CD4-positive, alpha-beta T cell (primary cell): ENCODE measurements at places on chromosomes 7 and 10. TPM values are rescaled to one million over a fixed set of nuclear protein-coding genes. Genes with fewer than 3 reads are reported as not detected.

GRCh38 chr10:126268013-126268920 is 120.0 kb downstream of the ADAM12 start:
- no peaks in the 10 kb centered on the region for H3K27me3 ChIP-seq
- H3K27ac ChIP-seq, result no peak overlapping the region
- no peaks in the 10 kb centered on the region for H3K36me3 ChIP-seq
- H3K4me1 ChIP-seq, result no peaks in the 10 kb centered on the region

DNA sequence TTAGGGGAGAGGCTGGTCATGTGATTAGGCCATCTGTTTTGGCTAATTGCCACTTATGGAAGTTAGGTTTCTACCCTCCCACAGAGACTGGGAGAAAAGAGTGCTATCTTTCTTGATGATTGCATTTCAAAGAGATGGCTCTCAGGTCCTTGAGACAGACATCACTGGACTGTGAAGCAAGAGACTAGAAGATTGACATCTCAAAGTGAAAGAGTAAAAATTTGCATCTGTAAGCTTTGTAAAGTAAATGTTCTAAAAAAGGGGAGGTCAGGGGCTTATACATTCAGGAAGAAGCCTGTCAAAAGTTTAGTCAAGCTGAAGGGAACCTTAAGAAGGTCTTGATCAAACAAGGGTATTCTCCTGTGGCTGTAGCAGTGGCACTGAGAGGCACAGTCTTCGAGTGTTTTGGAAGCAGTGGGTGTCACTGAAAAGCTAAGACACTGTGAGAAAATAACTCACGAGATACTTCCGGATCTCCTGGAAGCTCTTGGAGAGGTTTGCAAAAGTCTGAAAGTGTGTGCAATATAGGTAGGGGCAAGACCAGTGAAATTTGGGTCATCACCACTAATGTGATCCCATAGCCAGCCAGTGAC is 342.1 kb downstream of the PHF14 start:
- H3K27me3 ChIP-seq, result no peaks in the 10 kb centered on the region
- H3K36me3 ChIP-seq, result no peaks in the 10 kb centered on the region
- H3K27ac ChIP-seq, result no peak overlapping the region
- H3K4me1 ChIP-seq, result no peaks in the 10 kb centered on the region
- H3K4me3 ChIP-seq, result no peak overlapping the region

DNA sequence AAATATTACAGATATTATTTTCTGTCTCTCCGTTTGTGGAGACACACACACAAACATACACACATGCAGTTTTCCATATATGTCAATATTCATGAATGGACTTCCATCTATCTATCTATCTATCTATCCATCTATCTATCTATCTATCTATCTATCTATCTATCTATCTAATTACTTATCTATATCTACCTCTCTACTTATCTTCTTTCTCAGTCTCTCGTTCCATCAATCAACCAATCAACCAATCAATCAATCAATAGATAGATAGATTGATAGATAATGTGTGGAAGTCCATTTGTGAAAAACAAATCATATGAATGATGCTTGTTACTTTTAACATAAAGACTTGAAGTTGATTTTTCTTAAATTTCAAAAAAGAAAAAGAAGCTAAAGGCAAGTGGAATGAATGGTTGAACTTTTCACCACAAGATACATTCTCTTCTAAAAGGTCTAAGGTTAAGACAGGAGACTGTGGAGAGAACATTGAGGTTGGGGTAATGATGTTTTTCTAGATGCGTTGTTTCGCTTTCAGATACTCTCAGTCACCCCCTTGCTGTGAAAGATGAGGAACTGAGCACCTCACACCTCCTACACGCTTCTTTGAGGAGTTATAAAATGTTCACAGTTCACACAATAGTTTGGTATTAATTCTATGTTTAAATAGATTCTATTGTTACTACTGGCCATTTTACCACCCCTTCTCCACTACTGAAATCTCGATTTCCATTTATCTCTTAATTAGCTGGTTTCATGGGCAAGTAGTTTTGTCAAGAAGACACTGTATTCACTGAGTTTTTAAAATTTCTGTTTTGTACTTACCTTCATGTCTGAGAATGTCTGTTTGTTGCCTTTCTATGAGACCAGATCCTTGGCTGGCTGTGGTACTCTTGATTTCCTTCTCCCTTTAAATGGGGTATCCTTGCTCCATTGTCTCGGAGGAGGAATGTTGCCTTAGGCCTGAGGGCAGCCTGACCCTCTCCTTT is 114.1 kb downstream of the EMX2 start:
- no peak overlapping the region for H3K27ac ChIP-seq
- no peaks in the 10 kb centered on the region for H3K27me3 ChIP-seq
- DNase-seq, result no peak

DNA sequence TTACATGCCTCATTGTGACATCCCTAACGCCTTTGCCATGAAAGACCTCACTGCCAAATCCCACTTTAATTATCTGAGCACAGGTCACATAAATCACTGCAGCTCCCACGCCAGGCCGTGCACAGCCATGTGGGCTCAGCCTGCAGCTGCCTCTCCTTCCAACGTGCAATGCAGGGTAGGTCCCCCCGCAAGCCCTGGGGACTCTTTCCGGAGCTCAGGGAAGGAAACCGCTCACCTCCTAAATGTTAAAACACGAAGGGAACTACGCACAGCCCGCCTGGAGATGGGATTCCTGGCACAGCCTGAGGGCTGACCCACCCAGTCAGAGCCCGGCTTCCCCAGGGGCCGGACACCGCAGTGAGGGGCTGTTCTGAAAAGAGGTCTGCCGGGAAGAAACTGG is 128.0 kb downstream of the MAD1L1 start:
- H3K36me3 ChIP-seq, result no peaks in the 10 kb centered on the region
- no peak overlapping the region for H3K27ac ChIP-seq
- no peak for DNase-seq
- no peak overlapping the region for H3K4me3 ChIP-seq

GRCh38 chr10:102421757-102422512 is 1.3 kb downstream of the FBXL15 start:
- H3K4me3 ChIP-seq, result peak overlapping the region; percentile 83
- peaks cover 9% of the 10 kb centered on the region for H3K27me3 ChIP-seq
- H3K27ac ChIP-seq, result peak overlapping the region; percentile 68
- H3K4me1 ChIP-seq, result peaks cover 47% of the 10 kb centered on the region

GRCh38 chr10:25875556-25876165 is 58.4 kb upstream of the MYO3A start:
- H3K4me1 ChIP-seq, result no peaks in the 10 kb centered on the region
- H3K4me3 ChIP-seq, result no peak overlapping the region
- no peak overlapping the region for H3K27ac ChIP-seq
- peak; percentile 66 for DNase-seq
- no peaks in the 10 kb centered on the region for H3K27me3 ChIP-seq

DNA sequence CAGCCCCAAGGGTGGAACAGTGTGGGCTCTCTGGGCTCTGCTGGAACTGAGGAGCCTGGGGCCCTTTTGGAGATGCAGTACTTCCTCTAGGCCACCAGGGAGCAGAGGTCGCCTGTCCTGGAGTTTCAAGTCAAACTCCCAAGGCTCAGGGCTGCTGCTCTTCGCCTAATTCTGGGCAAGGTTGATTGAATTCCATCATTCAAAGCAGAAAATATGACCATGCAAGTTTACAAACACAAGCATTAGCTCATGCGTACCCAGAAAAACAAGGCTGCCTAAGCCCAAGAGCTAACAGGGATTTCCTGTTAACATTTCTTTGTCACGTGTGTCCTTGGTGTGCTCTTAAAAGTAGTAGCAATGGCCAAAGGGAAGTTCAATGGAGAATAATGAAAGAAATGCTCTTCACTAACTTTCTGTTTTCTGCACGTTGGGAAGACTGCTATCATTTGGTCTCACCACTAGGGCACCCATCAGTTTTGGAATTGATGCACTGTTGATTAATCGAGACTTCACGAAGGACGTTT is 20.1 kb downstream of the LDB3 start:
- no peaks in the 10 kb centered on the region for H3K36me3 ChIP-seq
- H3K4me1 ChIP-seq, result peaks cover 6% of the 10 kb centered on the region
- no peak overlapping the region for H3K4me3 ChIP-seq

GRCh38 chr7:113087071-113087998 is 708 bp upstream of the GPR85 start:
- H3K4me3 ChIP-seq, result no peak overlapping the region
- DNase-seq, result no peak
- H3K4me1 ChIP-seq, result peaks cover 10% of the 10 kb centered on the region

- no peaks in the 10 kb centered on the region for H3K27me3 ChIP-seq
These were observed 1.5 kb upstream of the ATP6V0A4 start for GRCh38 chr7:138799336-138800000.

DNA sequence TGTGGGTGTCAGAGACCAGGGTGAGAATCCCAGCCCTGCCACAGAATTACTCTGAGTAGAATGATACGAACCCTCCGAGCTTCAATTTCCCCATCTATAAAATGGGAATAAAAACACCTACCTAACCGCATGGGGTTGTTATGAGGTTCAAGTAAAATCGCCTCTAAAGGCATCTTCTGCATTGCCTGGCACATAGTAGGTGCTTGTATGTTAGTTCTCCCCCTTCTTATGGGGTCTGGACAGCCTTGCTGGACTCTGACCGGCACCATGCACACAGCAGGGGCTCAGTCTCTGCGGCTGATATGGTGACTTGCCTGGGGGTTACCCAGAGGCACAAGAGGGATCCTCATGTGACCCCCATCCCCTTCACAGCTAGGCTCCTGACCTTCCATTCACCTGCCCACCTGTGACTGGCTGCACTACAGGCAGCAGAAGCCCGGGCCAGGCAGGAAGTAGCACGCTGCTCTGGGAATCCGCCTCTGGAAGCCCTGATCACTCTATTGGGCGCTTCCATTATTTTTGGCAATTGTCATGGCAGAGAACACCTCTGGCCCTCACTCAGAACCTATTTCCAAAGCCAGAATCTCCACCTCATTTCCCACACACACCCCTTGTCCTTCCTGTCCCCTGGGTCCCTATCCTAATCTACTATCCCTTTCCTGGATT is 6.0 kb downstream of the SH3PXD2A start:
- H3K4me3 ChIP-seq, result no peak overlapping the region
- H3K4me1 ChIP-seq, result peaks cover 25% of the 10 kb centered on the region
- peaks cover 4% of the 10 kb centered on the region for H3K27me3 ChIP-seq
- no peak for DNase-seq

- DNase-seq, result no peak
- peak overlapping the region; percentile 85 for H3K4me3 ChIP-seq
- no peaks in the 10 kb centered on the region for H3K27me3 ChIP-seq
- H3K4me1 ChIP-seq, result peaks cover 23% of the 10 kb centered on the region
- no peak overlapping the region for H3K27ac ChIP-seq
These were observed 689 bp upstream of the GTPBP4 start for GRCh38 chr10:987620-987869.

- H3K36me3 ChIP-seq, result no peaks in the 10 kb centered on the region
- H3K27ac ChIP-seq, result no peak overlapping the region
- no peaks in the 10 kb centered on the region for H3K27me3 ChIP-seq
- H3K4me3 ChIP-seq, result no peak overlapping the region
- peak; percentile 14 for DNase-seq
These were observed 49.5 kb downstream of the CHN2 start for GRCh38 chr7:29243910-29244655.

Gene AEBP1
- 20.3 TPM for total RNA-seq

Gene ATG9B
- total RNA-seq, result 17.1 TPM

Gene SVOPL
- total RNA-seq, result not detected
